ENCODE measurements at places on chromosomes 5 and 9. TPM values are rescaled to one million over a fixed set of nuclear protein-coding genes. Genes with fewer than 3 reads are reported as not detected.

DNA sequence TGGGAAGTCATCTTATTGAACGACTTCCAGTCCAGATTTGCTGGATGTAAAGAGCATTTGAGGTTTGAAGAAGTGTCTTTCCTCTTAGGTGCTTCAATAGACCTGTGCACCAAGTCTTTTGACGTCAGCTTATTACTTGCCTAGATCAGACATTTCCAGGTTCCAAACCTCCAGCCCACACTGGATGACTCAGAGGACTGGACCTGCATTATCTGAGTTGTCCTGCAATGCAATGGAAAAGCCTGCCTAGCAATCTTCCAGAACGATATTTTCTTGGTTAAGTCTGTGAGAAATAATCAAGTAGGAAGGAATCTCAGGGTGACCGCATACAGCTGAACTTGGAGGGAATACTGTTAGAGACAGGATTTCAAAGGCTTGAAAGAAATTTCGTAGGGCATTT is 147.2 kb upstream of the MOCS2 start:
- no peaks in the 10 kb centered on the region for H3K36me3 ChIP-seq
- no peak overlapping the region for H3K27ac ChIP-seq
- no peak for DNase-seq
- no peaks in the 10 kb centered on the region for H3K4me1 ChIP-seq
- H3K27me3 ChIP-seq, result no peaks in the 10 kb centered on the region
- H3K4me3 ChIP-seq, result no peak overlapping the region

- H3K27ac ChIP-seq, result peak overlapping the region; percentile 38
- H3K4me3 ChIP-seq, result no peak overlapping the region
- no peaks in the 10 kb centered on the region for H3K27me3 ChIP-seq
- H3K36me3 ChIP-seq, result peaks cover 13% of the 10 kb centered on the region
Observed at GRCh38 chr5:95759634-95760033, 28.5 kb downstream of the RHOBTB3 start.

GRCh38 chr5:176644294-176644693 is 3.0 kb upstream of the TSPAN17 start:
- H3K4me3 ChIP-seq, result no peak overlapping the region
- no peaks in the 10 kb centered on the region for H3K36me3 ChIP-seq
- peaks cover 15% of the 10 kb centered on the region for H3K4me1 ChIP-seq
- no peak for DNase-seq
- no peaks in the 10 kb centered on the region for H3K27me3 ChIP-seq

Gene ZDHHC11B
- total RNA-seq, result 8.0 TPM

DNA sequence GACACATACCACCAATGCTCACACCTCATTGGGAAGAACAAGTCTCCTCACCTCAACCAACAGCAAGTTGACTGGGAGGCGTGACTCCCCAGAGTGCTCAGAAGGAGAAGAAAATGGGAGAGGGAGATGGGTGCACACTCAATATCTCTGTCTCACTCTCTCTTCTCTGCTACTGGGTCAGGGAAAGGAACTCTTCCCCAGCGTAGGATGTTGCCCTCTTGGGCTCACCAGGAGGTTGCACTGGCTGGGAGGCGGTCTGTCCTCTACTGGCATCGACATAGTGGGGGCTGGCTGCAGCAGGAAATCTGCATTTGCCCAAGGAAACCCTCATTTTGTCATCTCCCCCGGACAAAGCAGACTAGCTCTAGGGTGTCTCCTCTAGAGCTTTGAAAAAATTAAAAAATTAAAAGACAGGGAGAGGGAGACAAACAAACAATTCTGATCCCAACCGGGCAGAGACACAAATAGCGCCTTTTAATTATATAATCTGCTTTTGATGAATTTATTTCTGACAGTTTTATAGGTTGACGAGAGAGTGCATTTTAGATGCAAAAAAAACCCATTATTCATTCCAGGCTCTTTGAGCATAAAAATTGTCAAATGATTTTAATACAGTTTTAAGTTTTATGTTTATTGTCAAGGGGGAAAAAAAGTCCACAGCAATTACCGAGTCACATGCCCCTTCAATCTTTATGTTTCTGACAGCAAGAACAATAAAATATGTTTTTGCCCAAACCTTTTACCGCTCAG is 179.3 kb upstream of the MVB12B start:
- H3K36me3 ChIP-seq, result no peaks in the 10 kb centered on the region
- H3K4me3 ChIP-seq, result no peak overlapping the region
- H3K4me1 ChIP-seq, result no peaks in the 10 kb centered on the region
- H3K27ac ChIP-seq, result no peak overlapping the region
- H3K27me3 ChIP-seq, result peaks cover 27% of the 10 kb centered on the region

GRCh38 chr9:137960496-137960895 is 82.9 kb downstream of the CACNA1B start:
- H3K27ac ChIP-seq, result no peak overlapping the region
- H3K36me3 ChIP-seq, result no peaks in the 10 kb centered on the region
- no peak overlapping the region for H3K4me3 ChIP-seq
- H3K4me1 ChIP-seq, result no peaks in the 10 kb centered on the region
